ENCODE measurements at places on chromosomes 2 and 18. TPM values are rescaled to one million over a fixed set of nuclear protein-coding genes. Genes with fewer than 3 reads are reported as not detected.
A peak's percentile ranks its signal among the peaks of the same experiment; 100 is the strongest.

GRCh38 chr18:50218432-50219197 is 23.7 kb upstream of the MYO5B start:
- no peak for DNase-seq

GRCh38 chr18:10514601-10515000 is 11.2 kb upstream of the NAPG start:
- DNase-seq = no peak

- DNase-seq = no peak
These were observed 31.1 kb downstream of the TMEM178A start for GRCh38 chr2:39696838-39697237.

GRCh38 chr2:205768815-205769494 is 86.7 kb downstream of the NRP2 start:
- no peak for DNase-seq

DNA sequence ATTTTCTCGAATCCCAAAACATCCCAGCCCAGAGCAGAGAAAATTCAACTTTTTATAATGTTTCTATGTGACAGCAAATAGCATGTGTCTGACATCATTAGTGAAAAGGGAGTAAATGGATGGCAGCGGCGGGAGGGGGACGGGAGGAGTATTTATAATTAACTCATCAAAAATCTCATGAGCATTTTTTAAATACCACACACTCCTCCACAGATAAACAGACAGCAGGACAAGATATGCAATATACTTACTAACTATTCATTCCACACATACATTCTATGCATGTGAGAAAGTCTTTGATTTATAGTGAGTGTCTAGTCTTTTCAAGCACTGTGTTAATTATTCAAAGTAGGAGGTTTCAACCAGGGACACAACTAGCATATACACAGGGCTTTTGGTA is 107.6 kb downstream of the LRP2 start:
- DNase-seq = no peak

- DNase-seq = peak; percentile 85
These were observed 19.4 kb upstream of the PAX3 start for GRCh38 chr2:222318026-222318711.

Gene POU3F3
- total RNA-seq = not detected

Gene STAM2
- 42.5 TPM for total RNA-seq

Gene AQP12B
- total RNA-seq = not detected
